GOT3 (cell line): ENCODE measurements at places on chromosomes 12 and 14.

- DNase-seq: no peak
These were observed 376.6 kb upstream of the TBX3 start for GRCh38 chr12:115060477-115061168.

DNA sequence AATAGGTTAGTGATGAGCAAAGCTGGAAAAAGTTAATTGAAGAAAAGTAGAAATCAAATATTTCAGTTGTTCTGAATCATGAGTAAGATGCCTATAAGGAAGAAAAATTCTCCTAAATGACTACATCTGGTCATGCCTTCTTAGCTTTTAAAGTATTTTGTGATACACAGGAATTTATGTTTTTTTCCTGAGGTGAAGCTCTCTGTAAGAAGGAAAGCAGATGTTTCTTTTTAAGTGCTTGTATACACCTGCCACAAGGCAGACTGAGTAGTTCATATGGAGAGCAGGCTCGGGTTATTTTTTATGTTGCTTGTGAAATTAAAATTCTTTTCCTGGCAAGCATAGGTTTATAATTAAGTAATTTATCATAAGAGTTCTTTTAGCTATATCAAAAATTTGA, 275.2 kb downstream of the RAD51B start:
- DNase-seq: no peak

DNA sequence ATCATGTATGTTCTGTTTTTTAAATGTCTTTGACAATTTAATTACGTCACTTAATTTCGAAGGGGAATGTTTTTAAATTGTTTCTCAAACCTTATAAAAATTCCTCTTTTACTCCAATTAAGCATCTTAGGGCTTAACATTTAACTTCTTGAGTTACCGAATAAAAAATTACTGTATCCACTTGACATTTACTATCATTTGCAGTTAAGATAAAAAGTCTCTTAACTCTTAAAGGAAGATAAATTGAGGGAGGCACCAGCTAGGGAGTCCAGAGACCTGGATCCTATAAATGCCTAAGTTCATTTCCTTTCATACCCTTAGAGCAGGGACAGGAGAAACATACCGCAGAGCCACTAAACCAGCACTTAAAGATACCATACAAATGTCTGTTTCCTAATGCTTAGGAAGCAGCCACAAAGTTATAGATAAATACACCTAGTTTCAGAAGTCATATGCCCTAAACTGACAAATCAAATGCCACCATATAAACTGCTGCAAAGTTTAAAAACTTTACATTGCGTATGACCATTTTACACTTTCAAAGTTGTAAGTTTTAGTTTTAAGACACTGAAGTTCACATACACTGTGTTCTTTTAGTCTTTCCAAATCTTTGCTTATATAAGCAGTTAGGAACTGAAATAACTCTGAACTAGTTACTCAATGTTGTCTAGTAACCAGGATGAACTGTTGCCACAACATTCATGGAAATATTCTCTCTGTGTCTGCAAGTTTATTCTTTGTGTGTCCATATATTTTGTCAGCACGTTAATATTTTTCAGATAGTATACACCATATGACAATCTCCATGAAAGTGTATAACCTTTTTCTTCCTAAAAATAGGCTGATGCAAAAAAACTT, 71.2 kb downstream of the GALNT4 start:
- DNase-seq: no peak

GRCh38 chr14:98904677-98905076, 367.3 kb downstream of the BCL11B start:
- no peak for DNase-seq

GRCh38 chr12:105956662-105957457, 181.9 kb downstream of the NUAK1 start:
- DNase-seq: no peak

GRCh38 chr12:48878548-48878947, 12.9 kb upstream of the RND1 start:
- DNase-seq: no peak

DNA sequence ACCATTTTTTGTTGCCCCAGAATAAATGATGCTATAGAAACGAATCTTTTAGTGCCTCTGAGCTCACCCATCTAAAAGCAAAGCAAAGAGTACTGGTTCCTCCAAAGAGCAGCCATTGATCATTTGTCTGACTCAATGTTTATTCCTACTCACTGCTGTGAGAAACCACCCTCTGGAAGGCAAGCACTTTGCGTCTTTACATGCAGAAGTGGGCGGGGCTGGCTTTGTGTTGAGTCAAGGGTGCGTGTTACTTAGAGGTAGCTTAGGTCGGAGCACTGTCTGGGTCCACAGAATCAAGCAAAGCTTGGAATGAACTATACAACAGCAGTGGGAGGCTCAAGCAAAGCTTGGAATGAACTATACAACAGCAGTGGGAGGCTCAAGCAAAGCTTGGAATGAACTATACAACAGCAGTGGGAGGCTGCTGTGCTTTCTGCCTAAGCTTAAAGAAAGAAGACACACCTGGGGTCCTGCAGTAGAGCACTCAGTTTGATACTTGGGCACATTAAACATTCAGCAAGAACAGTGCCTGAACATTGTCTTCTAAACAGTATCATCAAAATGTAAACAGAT, 77.2 kb upstream of the PRICKLE1 start:
- no peak for DNase-seq

- no peak for DNase-seq
These were observed 34.0 kb downstream of the GRIN2B start for GRCh38 chr12:13947276-13947946.

- DNase-seq: no peak
These were observed 64.5 kb downstream of the AACS start for GRCh38 chr12:125129591-125130255.

DNA sequence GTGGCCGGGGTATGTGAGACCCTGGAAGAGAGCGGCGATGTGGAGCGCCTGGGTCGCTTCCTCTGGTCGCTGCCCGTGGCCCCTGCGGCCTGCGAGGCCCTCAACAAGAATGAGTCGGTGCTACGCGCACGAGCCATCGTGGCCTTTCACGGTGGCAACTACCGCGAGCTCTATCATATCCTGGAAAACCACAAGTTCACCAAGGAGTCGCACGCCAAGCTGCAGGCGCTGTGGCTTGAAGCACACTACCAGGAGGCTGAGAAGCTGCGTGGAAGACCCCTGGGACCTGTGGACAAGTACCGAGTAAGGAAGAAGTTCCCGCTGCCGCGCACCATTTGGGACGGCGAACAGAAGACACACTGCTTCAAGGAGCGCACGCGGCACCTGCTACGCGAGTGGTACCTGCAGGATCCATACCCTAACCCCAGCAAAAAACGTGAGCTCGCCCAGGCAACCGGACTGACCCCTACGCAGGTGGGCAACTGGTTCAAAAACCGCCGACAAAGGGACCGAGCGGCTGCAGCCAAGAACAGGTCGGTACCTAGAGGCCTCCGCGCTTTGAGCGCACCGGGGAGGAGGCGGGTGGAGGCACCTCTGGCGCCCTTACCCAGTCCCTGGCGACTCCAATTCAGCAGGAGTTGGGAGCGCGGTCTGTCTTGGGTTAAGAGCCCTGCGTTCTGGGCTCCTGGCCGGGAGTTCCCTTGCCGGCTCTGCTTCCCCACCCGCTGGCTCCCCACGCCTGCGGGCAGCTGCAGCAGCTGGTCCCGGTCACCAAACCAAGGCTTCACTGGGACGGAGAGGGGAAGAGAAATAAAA, 700 bp downstream of the SIX6 start:
- no peak for DNase-seq

DNA sequence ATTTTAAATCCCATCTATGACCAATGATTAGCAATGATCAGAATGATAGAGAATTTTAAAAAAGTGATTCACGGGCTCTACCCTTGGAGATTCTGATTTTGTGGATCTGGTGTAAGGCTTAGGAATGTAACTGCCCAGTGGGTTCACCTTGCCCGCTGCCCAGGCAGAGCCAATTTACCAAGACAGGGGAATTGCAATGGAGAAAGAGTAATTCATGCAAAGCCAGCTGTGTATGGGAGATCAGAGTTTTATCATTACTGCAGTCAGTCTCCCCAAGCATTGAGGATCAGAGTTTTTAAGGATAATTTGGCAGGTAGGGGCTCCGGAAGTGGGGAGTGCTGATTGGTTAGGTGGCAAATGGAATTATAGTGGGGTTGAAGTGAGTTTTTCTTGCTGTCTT, 480.6 kb downstream of the ATP23 start:
- no peak for DNase-seq

- no peak for DNase-seq
These were observed 22.8 kb downstream of the GSTZ1 start for GRCh38 chr14:77343662-77344061.

DNA sequence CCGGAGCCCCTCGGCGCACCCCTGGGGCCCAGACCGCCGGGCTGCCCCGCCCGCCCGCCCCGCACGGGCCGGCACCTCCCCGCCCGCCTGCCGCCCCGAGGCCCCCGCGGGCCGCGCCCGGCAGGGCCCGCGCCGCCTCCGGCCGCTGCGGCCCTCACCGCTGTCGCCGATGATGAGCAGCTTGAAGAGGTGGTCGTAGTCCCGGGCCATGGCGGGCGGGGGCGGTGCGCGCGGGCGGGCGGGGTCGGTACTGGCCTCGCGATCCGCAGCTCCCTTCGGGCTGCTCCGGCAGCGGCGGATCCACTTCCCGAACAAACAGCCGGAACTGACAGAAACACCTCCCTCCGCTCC, at the start of gene RAB35:
Gene RAB35, minus strand, starts transcription at position 313 of the 351 bp plus-strand sequence. Its CDS starts 103 bp downstream, at position 210.
- DNase-seq: no peak

DNA sequence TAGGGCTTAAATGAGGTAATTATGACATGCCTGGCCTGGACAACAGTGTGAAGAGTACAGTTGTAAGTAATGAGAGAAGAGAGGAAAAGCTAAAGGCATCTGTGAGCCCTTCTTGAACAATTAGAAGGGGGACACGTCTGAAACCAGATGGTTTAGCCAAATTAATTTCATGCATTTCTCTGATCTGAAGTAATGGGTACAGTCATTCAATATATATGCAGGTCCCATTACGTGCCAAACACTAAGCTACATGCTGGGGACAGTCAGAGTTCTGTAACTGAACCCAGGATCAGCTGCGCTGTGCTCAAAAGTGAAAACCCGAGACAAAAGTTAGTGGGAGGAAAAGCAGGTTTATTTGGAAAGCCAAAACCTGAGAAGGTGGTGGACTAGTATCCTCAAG, 207.2 kb upstream of the TMTC1 start:
- no peak for DNase-seq
